CD8-positive, alpha-beta memory T cell (primary cell): ENCODE measurements at places on chromosomes 11 and 22. TPM values are rescaled to one million over a fixed set of nuclear protein-coding genes. Genes with fewer than 3 reads are reported as not detected.

DNA sequence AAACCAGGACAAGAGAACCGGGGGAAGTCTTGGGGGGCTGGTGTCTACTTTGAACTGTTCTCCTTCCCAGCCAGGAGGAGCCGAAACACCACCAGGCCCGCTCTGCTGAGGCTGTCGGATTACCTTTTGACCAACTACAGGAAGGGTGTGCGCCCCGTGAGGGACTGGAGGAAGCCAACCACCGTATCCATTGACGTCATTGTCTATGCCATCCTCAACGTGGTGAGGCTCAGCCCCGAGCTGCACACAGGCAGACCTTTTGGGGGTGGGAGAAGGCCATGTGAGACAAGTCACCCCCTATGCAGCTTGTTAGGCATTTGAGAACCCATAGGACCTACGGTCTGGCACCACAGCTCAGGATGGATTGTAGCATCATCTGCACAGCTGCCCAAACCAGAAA, 2.8 kb downstream of the HTR3A start:
- no peak overlapping the region for H3K4me3 ChIP-seq
- no peak for DNase-seq
- no peaks in the 10 kb centered on the region for H3K27me3 ChIP-seq

DNA sequence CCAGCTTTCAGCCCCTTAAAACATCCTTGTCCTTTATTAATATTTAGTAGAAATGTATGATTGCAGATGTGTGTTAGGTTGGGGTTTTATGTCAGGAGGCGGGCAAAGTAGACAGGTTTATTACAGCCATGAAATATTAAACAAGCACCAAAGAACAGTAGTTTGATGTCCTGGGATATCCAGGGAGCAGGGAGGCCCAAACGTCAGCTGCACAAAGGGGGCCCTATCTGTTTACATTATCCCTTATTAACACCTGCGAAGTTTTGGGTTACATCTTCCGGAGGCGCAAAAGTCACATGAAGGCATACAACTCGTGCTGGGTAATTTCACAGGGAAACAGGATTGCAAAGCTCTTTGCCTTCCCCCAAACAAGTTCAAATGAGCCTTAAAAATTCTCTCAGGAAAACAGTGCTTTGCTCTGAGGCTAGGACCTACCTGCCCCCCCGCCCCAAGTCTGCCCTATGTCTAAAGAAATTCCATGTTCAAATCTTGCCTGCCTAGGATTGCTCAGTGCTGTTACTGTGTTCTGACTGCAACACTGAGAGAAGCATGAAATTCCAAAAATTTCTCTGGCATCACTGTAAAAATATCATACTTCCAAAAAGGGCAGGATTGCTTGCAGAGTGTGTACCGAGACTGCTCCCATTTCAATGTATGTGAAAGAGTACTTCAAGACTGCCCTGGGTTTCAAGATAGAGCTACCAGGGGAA, 8.9 kb downstream of the MN1 start:
- no peaks in the 10 kb centered on the region for H3K27me3 ChIP-seq
- DNase-seq: no peak
- no peak overlapping the region for H3K27ac ChIP-seq
- no peaks in the 10 kb centered on the region for H3K4me1 ChIP-seq

GRCh38 chr11:131234221-131234620, 136.2 kb upstream of the NTM start:
- no peak overlapping the region for H3K27ac ChIP-seq
- no peaks in the 10 kb centered on the region for H3K4me1 ChIP-seq
- H3K4me3 ChIP-seq: no peak overlapping the region
- no peaks in the 10 kb centered on the region for H3K27me3 ChIP-seq
- H3K36me3 ChIP-seq: no peaks in the 10 kb centered on the region

- H3K4me3 ChIP-seq: no peak overlapping the region
- H3K4me1 ChIP-seq: no peaks in the 10 kb centered on the region
- no peak for DNase-seq
- H3K36me3 ChIP-seq: no peaks in the 10 kb centered on the region
- no peak overlapping the region for H3K27ac ChIP-seq
- H3K27me3 ChIP-seq: no peaks in the 10 kb centered on the region
Observed at GRCh38 chr22:20656516-20656901, 117.4 kb upstream of the SERPIND1 start.

Gene BIK
- total RNA-seq: 4.0 TPM

DNA sequence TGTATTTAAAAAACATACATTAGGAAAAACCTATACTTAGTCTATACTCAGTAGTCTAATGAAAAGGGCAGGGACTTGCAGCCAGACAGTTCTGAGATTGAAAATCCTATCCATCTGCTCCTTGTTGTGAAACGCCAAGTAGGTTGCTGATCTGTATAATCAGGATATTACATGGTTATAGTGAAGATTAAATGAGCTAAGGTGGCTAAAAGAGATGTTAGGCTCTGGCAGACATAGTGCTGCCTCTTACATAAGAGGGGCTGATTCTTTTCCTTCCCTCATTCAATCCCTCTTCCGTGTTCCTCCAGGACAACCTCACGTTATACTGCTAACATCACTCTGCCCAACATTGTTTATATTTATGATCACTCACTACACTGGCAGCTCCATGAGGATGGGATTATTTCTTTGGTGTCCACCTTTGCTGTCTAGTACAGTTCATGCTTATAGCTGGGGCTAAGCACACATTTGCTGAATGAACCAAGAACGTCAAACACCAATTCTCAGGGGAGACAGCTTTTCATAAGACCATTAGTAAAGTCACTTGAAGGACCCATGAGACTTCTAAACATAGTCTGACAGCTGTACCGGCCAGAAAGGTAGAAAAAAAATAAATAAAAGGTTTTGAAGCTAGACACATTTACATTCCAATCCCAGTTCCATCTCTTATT, 46.3 kb downstream of the GAB2 start:
- H3K27me3 ChIP-seq: no peaks in the 10 kb centered on the region
- H3K4me3 ChIP-seq: no peak overlapping the region
- no peaks in the 10 kb centered on the region for H3K4me1 ChIP-seq
- no peak overlapping the region for H3K27ac ChIP-seq
- DNase-seq: no peak

Gene MB
- 2.5 TPM for total RNA-seq

Gene DRD4
- 0.31 TPM for total RNA-seq

- H3K4me3 ChIP-seq: no peak overlapping the region
- H3K27ac ChIP-seq: no peak overlapping the region
- DNase-seq: no peak
- H3K27me3 ChIP-seq: no peaks in the 10 kb centered on the region
- no peaks in the 10 kb centered on the region for H3K36me3 ChIP-seq
Observed at GRCh38 chr11:114416441-114416961, 16.0 kb downstream of the RBM7 start.

Gene TP53AIP1
- not detected for total RNA-seq

Gene SHANK3
- 0.07 TPM for total RNA-seq

DNA sequence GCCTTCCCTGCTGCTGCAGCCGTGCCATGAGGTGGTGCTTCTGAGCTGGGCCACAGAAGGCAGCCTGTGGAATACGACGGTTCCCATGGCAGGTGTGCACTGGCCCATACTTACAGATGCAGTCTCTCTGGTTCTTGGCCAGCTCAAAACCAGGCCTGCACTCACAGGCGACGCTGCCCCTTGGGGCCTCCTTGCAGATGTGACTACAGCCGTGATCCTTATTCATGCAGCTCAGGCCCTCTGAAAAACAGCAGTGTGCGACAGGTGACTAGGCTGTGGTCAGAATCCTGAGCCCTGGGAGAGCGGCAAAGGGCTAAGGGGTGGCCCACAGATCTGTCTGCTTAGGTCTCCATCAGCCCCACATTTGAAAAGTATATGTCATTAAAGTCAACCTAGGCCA, 22.1 kb downstream of the SCUBE2 start:
- no peaks in the 10 kb centered on the region for H3K4me1 ChIP-seq
- no peaks in the 10 kb centered on the region for H3K27me3 ChIP-seq
- no peaks in the 10 kb centered on the region for H3K36me3 ChIP-seq
- no peak overlapping the region for H3K27ac ChIP-seq

DNA sequence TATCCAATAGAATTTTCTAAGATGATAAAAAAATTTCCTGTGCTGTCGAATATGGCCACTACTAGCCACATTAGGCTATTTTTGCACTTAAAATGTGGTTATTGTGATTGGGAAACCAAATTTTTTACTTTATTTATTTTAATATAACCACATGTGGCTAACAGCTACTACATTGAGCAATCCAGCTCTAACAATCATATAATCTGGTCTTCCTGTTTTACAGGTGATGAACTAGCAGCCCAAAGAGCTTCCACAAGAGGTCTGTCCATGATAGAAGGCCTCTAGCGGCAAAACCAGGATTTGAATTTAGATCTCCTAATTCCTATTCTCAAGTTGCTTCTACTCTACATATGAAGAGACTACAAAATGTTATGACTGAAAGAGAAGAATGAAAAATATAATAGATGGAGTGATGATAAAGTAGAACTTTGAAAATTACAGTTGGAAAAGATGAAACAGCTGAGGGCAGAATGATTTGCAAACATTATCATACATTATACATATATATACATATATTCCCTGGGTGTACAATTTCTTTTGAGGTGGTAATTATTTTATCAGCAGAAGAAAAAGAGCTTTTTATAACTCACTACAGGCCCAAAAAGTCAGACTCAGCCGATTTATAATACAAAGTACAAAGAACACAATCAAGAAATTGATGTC, 363.5 kb upstream of the PITPNB start:
- peaks cover 4% of the 10 kb centered on the region for H3K27me3 ChIP-seq
- H3K27ac ChIP-seq: no peak overlapping the region
- no peak overlapping the region for H3K4me3 ChIP-seq
- no peak for DNase-seq

Gene PYGM
- 2.2 TPM for total RNA-seq

Gene CCND1
- total RNA-seq: 2.8 TPM

DNA sequence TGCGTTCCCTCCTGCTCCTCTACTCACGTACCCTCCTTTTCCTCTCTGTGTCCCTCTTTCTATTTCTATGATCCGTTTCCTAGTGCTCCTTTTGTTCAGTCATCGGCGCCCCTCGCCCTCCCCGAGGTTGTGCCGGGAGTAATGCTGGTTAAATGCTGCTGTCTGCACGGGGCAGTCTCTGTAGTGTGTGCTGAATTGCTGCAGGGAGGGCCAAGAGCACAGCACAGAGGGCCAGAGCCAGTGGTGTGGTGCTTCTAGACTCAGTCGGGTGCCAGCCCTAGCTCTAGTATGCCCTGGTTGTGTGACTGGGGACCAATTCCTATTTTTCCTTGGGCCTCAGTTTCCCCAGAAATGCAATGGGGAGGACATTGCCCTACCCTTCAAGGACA, 98.3 kb downstream of the PKNOX2 start:
- DNase-seq: no peak
- H3K27ac ChIP-seq: no peak overlapping the region
- H3K36me3 ChIP-seq: no peaks in the 10 kb centered on the region
- no peak overlapping the region for H3K4me3 ChIP-seq
- H3K4me1 ChIP-seq: no peaks in the 10 kb centered on the region

Gene MS4A15
- total RNA-seq: not detected

DNA sequence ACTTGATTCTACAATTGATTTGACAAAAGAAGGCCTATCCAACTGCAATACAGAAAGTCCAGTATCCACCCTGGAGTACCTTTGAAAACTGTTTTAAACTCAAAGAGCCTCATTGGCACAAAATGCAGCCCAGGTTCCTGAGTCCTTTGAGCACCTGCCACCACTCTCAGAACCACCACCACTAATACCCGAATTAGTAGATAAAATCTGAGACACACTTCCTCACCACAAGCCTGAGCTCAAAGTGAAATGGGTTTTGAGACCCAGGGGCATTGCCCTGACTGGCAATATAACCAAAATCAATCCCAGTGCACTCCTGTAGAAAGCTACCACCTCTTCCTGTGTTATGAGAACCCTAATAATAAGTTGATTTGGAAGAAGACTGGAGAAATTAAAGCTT, 215.7 kb downstream of the CSNK2A3 start:
- H3K27me3 ChIP-seq: no peaks in the 10 kb centered on the region
- no peak for DNase-seq
- no peak overlapping the region for H3K4me3 ChIP-seq
- no peaks in the 10 kb centered on the region for H3K36me3 ChIP-seq
- H3K4me1 ChIP-seq: peaks cover 8% of the 10 kb centered on the region

Gene SYT12
- total RNA-seq: not detected

DNA sequence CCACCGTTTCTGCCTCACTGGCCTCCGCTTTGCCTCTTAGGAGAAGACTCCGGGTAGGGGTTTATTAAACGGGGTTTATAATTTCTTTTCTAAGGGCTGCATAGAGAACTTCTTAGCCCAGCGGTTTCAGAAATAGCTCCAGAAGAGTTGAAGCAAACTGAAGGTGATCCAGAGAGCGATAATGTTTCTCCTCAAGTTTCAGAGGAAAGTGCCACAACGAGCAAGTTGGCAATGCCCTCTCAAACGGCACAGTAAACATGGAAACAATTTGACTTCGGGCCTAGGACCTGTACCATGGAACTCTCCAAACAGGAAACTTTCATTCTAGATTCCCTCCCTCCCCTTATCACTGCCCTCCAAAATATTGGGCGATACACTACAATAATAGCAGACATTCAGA, 1.0 kb downstream of the ADSL start:
- peak overlapping the region; percentile 78 for H3K4me3 ChIP-seq
- H3K4me1 ChIP-seq: peaks cover 35% of the 10 kb centered on the region
- H3K36me3 ChIP-seq: peaks cover 14% of the 10 kb centered on the region
- H3K27me3 ChIP-seq: no peaks in the 10 kb centered on the region
- H3K27ac ChIP-seq: peak overlapping the region; percentile 83
- no peak for DNase-seq

GRCh38 chr11:3824714-3825472, 15.9 kb downstream of the RHOG start:
- H3K27me3 ChIP-seq: no peaks in the 10 kb centered on the region
- H3K27ac ChIP-seq: no peak overlapping the region
- peak; percentile 72 for DNase-seq
- H3K4me1 ChIP-seq: peaks cover 22% of the 10 kb centered on the region
- H3K4me3 ChIP-seq: no peak overlapping the region
- H3K36me3 ChIP-seq: peaks cover 21% of the 10 kb centered on the region

Gene CYB5R2
- 0.80 TPM for total RNA-seq

Gene SHISA8
- total RNA-seq: 1.4 TPM

Gene MS4A4A
- total RNA-seq: not detected

Gene TRIM48
- total RNA-seq: not detected

GRCh38 chr11:68322052-68322430, 9.7 kb downstream of the LRP5 start:
- no peaks in the 10 kb centered on the region for H3K27me3 ChIP-seq
- H3K36me3 ChIP-seq: no peaks in the 10 kb centered on the region
- no peak for DNase-seq

- no peak for DNase-seq
- no peaks in the 10 kb centered on the region for H3K27me3 ChIP-seq
- H3K4me1 ChIP-seq: no peaks in the 10 kb centered on the region
Observed at GRCh38 chr11:102604875-102605274, 20.3 kb downstream of the MMP20 start.
